Pancreas (tissue), 10 donors: ENCODE measurements at places on chromosomes 5 and 9.
A peak's percentile ranks its signal among the peaks of the same experiment; 100 is the strongest.

DNA sequence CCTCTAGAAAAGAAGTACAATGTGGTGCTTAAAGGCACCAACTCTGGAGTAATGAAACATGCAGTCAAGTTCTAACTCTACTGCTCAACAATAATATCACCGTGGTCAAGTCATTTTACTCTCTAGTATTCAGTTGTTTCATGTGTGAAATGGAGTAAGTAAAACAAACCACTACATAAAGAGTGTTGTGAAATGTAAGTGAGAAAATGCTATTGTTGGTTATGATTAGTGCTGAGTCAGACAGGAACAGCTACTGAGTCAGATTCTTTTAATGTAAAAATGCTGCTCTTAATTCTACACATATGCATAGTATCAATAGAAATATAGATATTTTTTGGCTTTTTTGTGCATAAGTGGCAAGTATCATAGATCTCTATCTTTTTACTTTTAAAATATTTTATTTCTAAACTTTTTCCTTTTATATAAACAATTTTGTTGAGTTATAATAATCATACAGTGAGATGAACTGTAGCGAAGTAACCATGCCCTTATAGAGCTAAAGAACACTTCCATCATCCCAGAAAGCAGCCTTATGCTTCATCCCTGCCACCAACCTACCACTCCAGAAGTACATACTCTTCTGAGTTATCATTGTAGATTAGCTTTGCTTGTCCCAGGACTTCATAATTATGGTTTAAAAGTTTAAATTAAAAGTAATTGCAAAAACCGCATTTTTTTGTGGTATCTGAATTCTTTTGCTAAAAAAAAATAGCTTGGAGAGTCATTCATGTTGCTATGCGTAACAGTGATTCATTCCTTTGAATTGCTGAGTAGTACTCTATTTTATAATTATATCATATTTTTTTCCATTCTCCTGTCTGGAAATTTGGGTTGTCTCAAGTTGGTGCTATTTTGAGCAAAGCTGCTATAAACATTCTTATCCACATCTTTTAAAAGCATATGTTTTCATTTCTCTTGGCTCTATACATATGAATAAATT lies 548.2 kb upstream of the CLINT1 start:
- DNase-seq, result no peak

DNA sequence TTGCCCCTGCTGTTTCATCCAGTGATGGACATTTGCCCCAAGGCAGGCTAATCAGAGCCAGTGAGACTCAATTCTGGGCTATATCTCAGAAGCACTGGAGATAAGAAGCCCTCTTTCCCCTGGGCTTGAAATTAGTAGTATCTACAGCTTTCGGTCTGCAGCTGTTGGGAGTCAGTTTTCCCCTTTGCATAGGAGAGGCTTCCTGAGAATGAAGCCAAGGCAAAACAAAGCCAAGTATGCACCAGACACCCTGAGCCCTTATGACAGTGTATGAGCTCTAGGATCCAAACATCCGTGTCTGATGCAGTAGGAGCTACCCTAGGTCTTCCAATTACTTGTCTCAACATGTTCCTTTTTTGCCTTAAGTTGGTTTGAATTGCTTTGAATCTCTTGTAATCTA lies 79.2 kb upstream of the PANK3 start:
- no peak for DNase-seq

DNA sequence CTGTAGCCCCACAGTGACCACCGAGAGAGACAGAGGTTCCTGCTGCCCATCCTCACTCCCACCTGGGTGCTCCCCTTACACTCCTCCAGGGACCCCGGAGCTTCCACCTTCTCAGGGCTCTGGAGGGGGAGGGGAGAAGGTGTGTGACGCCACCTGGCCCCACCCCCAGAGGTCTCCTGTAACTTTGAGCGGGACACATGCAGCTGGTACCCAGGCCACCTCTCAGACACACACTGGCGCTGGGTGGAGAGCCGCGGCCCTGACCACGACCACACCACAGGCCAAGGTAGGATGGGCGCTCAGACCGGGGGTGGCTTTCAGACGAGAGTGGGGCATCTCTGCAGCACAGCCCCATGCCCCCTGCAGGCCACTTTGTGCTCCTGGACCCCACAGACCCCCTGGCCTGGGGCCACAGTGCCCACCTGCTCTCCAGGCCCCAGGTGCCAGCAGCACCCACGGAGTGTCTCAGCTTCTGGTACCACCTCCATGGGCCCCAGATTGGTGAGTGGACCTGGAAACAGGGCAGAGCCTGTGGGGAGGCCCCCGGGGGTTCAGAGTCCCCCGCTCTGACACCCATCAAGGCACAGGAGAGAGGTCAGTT lies 4.5 kb downstream of the MAMDC4 start:
- DNase-seq, result peak; percentile 29

- no peak for DNase-seq
Measured at GRCh38 chr5:167953151-167953798, 338.2 kb upstream of the WWC1 start.

- no peak for DNase-seq
Measured at GRCh38 chr9:21392270-21392669, 7.1 kb upstream of the IFNA2 start.

- DNase-seq, result no peak
Measured at GRCh38 chr9:26169708-26170107, 491.5 kb upstream of the TUSC1 start.

- no peak for DNase-seq
Measured at GRCh38 chr5:88159591-88159990, 109.1 kb downstream of the TMEM161B start.
